Activated naive CD8-positive, alpha-beta T cell treated with anti-CD3 and anti-CD28 coated beads, Interleukin-2, amount 50 U/mL, for 16 hours (primary cell): ENCODE measurements at places on chromosomes 7 and 10.

DNA sequence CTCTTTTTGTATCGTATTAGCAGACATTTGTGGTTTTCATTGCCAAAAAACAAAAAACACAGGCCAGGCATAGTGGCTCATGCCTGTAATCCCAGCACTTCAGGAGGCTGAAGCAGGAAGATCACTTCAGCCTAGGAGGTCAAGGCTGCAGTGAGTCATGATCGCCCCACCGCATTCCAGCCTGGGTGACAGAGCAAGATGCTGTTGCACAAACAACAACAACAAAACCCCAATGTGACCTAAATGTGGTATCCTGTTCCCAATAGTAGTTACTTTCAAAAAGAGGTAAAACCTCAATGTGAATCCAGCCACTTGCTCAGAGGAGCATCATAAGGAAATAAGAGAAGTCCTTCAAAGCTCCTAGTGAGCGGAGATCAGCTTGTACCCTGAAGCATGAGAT is 45.8 kb upstream of the SKAP2 start:
- DNase-seq, result no peak

DNA sequence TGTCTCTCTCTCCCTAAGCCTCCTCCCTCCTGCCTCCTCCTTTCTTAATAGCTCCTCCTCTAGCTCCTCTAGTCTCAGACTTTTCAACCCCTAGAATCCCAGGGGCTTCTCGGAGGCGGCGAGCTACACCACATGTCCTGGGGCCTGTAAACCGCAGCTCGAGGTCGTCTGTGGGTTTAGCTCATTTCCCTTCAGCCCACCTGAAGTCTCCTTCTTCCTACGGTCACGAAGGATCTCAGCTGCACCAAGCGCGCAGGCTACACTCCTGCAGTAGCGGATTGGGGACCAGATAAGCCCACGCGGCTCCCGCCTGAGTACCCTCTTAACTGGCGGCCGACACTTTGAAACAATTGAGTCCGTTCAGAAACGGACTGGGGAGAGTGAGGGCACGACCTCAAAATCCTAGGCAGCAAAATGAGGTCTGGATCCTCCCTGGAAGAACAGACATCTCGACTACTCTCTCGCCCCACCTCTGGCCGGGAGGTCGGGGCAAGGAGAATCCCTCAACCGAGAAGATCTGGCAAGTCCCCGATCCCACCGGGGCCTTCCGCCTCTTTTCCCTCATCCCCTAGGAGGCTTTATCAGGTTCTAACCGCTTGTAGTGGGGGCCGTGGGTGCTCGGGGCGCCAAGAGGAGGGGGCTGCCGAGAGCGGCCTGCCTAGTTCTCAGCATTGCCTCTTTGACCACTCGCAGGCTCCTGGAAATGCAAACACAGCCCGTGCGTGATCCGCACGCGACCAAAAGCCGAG is 1.3 kb upstream of the SORCS3 start:
- no peak for DNase-seq

- no peak for DNase-seq
Observed at GRCh38 chr10:6141296-6142151, 52.7 kb downstream of the RBM17 start.

DNA sequence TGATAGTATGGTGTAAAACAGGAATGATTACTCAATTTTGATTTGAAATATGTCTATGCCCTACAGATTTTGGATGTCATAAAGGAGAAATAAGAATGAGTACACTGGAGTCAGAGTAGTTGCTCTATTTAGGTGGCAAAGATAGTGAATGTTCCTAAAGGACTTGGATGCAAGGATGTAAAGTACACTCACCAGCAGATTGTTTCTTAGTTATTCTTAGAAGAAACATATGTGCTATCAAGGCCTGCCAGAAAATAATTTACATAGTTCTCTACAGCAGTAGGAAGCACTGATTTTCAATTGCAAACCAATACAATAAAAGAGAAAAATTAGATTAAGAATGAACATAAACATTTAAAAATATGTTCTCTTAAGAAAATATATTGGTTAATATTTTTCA is 259.4 kb downstream of the PPP1R3A start:
- DNase-seq, result no peak

GRCh38 chr10:103833731-103834365 is 21.5 kb downstream of the SH3PXD2A start:
- no peak for DNase-seq

DNA sequence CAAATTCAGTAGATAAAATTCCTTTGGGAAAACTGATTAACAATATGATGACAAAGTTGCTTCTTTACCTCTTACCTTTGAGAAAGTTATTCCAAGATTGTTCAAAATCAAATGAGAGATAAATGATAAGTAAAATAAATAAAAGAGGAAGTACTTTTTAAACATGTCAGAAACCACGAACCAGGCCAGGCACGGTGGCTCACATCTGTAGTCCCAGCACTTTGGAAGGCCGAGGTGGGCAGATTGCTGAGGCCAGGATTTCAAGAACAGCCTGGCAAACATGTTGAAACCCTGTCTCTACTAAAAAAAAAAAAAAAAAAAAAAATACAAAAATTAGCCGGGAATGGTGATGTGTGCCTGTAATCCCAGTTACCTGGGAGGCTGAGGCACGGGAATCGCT is 296.6 kb downstream of the HGF start:
- no peak for DNase-seq

GRCh38 chr10:49379596-49380410 is 16.1 kb downstream of the DRGX start:
- no peak for DNase-seq

DNA sequence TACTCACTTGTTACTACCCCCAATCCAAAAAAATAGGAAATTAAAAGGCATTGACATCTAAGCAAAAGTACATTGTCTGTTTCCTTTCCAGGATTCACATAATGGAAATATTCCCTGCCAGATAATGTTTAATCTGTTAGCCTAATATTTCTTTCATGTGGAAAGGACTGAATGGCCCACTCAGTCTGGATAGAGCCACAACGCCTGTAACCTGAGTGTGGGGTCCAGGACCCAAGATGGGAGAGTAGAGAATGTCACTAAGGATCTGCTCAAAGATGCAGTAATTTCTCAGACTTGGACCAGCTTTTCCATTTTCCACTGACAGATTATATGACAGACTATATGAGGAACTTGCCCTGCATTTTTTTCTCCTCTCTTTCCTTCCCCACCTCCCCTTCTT is 1088.9 kb downstream of the KCNMA1 start:
- DNase-seq, result no peak

DNA sequence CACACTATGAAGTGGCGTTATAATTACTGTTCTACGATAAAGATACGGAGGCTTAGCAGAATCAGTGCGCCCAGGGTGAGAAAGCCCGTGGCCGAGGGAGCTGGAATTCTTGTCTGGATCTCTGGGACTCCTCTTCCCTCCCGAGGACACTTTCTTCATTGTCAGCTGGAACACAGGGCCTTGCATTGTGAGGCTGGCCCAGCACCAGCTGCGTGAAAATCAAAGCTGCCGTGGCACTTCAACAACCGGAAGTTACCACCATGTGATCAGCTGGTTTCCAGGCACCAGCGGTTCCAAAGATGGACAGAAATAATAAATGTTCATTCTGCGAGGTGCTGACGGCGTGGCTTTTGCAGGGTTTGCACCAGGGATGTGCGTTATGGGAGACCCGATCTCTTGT is 234.0 kb upstream of the PITRM1 start:
- no peak for DNase-seq

DNA sequence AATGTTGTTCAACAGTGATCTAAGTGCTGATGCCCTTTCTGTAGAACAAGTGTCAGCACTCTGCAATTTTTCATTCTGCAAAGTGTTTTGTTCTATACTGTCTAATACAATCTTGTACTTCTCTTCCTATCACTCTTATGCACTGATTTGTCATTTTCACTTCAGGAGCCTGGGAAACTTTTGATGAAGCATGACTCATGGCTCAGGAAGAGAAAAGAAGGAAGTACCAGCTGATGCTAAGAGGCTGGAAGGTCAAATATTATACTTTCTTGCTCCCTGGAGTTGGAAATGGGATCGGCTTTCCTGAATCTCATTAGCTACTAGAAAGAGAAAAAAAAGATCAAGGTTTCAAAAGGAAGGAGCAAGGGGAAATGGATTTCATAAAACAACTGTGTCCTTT is 45.8 kb downstream of the DGKI start:
- no peak for DNase-seq

- DNase-seq, result no peak
Observed at GRCh38 chr7:150902078-150903033, 50.0 kb downstream of the AOC1 start.

GRCh38 chr10:49173853-49174252 is 14.3 kb downstream of the TMEM273 start:
- no peak for DNase-seq

DNA sequence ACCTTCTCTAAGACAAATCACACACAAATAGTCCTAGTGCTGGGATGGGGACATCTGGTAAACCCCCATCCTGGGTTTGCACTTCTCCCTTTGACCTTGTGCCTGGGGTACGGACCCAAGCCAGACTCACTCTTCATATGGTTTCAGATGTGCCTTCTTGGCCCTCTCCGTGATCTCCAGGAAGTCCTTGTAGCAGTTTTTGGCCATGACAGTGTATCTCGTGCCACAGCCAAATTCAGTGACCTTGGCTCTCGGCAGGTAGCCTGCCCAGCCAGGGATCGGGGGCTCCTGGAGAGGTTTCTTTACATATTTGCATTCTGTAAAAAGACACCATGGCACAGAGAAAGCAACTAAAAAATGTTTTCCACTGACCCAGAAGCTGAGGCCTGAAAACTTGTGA is 43.9 kb downstream of the PNLIPRP2 start:
- no peak for DNase-seq

GRCh38 chr7:36191292-36191920 is 38.4 kb downstream of the EEPD1 start:
- DNase-seq, result no peak

DNA sequence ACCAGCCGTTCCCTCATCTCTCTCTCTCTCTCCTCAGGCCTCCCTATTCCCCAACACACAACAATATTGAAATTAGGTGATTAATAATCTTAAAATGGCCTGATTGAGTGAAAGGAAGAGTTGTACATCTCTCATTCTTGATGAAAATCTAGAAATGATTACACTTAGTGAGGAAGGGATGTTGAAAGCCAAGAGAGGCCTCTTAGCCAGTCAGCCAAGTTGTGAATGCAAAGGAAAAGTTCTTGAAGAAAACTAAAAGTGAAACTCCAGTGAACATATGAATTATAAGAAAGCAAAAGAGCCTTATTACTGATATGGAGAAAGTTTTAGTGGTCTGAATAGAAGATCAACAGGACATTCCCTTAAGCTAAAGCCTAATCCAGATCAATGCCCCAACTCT is 695.1 kb downstream of the GRID1 start:
- no peak for DNase-seq

DNA sequence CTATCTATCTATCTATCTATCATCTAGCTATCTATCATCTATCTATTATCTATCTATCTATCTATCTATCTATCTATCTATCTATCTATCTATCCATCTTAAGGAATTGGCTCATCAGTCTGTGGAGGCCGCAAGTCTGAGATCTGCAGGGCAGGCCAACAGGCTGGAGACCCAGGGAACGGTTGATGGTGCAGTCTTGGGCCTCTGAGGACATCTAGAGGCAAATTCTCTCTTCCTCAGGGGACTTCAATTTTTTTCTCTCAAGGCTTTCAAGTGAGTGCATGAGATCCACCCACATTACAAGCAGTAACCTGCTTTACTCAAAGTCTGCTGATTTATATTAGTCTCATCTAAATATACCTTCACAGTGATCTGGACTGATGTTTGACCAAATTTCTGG is 197.0 kb downstream of the GLRX3 start:
- no peak for DNase-seq

- no peak for DNase-seq
Observed at GRCh38 chr10:16799621-16800020, 17.6 kb downstream of the RSU1 start.

- no peak for DNase-seq
Observed at GRCh38 chr10:113420733-113421675, 131.8 kb upstream of the HABP2 start.

DNA sequence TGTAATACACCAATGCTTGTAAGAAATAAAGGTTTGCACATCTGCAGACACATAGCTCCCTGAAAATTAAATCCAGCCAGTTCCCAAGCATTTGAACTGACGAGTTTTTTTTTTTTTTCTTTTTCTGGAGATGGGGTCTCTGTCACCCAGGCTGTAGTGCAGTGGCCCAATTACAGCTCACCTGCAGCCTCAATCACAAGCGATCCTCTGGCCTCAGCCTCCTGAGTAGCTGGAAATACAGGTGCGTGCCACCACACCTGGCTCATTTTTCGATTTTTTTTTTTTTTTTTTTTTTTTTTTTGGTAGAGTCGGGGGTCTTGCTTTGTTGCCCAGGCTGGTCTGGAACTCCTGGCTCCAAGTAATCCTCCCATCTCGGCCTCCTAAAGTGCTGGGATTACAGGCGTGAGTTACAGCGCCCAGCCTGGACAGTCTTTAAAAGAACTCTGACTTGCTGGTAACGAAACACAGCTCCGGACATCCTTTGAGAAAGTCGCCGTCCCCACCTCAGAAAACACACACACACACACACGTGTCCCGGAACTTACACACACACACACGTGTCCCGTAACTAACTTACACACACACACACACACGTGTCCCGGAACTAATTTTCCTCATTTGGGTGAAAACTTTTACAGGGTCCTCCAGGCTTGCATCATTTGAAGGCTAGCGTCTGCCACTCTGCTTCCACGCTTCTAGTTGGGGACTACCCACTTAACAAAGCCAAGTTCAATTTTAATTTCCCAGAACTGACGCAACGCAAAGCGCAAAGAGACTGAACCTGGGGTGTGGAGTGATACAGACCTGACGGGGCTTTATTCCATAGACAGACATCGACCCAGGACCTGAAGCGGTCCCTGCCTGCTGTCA is 18.6 kb downstream of the OCM2 start:
- peak; percentile 7 for DNase-seq

DNA sequence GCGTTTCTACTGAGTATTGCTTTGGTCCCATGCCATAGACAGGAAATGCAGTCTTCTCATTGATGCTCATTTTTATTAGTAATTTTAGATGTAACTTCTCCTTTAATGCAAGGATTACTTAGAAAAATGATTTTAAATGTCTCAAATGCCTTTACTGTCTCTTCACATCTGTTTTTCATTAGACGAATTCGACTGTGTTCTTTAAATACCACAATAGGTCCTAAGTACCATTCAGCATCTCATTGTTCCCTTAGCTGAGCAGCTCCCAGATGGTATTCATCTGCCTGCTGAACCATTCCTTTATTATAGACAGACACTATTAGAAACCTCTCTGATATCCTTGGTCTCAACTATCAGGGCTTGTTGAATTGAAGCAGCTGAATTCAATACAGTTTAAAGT is 113.6 kb downstream of the LSMEM1 start:
- no peak for DNase-seq

DNA sequence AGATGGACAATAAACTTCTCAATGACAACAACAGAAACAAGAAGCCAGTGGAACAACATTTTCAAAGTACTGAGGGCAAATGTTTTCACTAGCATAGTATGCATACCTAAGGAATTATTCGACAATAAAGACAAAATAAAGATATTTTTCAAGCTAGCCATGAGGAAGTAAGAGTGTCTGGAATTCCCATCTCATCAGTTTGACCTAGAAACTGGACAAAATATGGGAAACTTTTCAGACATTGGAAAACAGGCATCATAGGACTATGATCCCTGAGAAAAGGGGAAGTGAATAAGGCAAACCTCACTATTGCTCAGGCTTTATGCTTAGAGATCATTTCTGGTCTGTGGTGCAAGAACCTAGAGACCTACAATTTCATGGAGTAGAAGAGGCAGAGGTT is 86.3 kb downstream of the OAT start:
- DNase-seq, result no peak

GRCh38 chr10:126384269-126384873 is 3.9 kb downstream of the ADAM12 start:
- DNase-seq, result no peak

- no peak for DNase-seq
Observed at GRCh38 chr7:57363321-57363720, 86.7 kb upstream of the ZNF716 start.
